ENCODE measurements at places on chromosomes 12 and 14.

DNA sequence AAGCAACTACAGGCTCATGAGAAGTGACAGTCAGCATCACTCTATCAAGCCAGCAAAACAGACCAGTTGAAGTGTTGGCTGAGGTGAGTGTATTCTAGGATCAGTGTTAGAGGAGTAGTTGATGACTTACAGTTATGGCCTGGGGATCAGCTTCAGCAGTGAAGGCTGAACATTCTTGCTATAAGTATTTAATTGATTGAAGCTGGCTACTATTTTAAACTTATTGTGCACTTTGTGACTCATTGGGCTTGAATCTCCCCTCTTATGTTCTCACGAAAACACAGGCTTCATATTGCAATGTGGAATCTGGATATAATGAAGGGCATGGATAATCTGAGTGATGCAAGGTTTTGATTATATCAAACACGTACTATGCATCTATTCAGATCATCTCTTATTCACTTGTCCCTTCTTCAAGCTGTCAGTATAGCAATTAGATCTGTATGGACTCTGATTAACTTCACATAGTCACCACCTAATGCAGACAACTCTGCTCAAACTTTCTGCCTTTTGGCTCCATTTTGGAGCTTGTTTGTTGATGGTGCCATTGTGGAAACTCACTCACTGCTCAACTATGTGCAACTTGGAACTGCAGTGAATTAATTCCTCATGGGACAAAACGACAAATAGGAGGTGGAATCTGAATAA is 309.2 kb downstream of the SLC16A7 start:
- DNase-seq, result no peak

DNA sequence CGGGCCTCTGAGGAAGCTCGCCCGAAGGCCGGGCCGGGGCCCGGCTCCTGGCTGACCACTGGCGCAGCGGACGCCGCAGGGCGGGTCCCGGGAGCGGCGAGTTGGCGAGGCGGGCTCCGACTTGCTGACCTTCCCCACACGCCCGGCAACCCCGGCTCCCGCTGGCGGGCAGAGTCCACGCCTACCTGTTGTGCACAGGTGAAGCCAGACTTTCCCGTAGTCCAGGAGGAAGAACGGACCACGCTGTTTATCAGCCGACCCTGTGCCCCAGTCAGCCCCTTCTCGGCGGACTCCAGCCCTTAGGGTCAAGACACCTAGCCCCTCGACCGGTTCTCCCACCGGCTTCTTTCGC is 407 bp downstream of the HEATR5A start:
- DNase-seq, result peak; percentile 50

- no peak for DNase-seq
Observed at GRCh38 chr14:88181072-88181471, 142.0 kb downstream of the KCNK10 start.

GRCh38 chr12:104485651-104486362 is 29.1 kb downstream of the CHST11 start:
- DNase-seq, result no peak

DNA sequence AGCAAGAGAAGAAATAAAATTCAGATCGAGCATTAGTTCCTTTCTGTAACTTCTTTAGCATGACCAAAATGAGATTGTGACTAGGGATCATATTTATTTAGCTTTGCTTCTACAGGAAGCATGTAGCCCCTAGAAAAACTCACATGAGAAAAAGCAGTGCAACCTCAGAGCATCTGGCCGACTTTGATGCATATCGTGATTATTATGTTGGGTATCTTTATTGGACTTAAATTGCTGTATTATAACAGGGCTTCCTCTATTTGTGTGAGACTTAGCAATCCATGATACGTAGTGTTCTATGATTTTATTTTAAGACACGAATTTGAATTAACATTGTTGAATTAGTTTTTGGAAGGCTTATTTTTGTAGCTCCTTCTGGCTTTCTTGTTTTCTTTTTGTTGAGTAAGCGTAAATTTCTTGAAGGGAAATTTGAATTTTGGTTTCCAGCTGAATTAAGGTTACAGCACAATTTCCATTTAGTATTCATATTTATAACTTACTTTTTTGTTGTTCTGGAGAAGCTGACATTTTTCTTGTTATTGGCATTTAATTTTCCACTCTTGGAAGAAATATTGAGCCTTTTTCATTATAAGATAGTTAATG is 33.9 kb downstream of the WASHC4 start:
- DNase-seq, result no peak

DNA sequence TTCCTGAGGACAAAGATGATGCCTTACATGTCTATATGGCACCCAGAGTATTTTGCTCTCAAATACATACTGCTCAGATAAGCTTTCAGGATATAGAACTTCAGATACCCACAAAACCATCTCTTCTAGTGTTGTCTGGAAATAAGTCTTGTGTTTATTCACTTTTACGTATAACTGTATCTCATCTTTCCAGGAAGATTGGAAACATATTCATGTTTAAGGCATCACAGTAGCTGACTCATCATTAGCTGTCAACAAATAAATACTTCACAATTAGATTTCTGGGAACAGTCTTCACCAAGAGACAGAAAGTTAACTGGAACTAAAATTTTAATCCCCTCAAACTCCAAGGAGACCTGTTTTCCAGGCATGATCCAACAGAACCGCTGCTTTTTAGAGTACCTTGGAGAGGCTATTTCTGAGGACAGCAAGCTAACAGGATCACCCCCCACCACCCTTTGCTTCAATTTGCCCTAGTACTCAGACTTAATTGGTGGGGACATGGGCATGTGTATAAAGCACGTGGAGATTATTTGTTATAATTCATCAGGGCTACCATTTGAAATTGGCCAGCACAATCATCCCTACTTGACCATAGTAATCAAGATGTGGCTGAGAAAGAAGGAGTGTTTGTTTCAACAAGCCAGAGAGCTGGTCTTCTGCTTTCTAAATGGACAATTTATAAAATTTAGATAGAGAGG is 129.3 kb upstream of the HIF1A start:
- DNase-seq, result no peak

DNA sequence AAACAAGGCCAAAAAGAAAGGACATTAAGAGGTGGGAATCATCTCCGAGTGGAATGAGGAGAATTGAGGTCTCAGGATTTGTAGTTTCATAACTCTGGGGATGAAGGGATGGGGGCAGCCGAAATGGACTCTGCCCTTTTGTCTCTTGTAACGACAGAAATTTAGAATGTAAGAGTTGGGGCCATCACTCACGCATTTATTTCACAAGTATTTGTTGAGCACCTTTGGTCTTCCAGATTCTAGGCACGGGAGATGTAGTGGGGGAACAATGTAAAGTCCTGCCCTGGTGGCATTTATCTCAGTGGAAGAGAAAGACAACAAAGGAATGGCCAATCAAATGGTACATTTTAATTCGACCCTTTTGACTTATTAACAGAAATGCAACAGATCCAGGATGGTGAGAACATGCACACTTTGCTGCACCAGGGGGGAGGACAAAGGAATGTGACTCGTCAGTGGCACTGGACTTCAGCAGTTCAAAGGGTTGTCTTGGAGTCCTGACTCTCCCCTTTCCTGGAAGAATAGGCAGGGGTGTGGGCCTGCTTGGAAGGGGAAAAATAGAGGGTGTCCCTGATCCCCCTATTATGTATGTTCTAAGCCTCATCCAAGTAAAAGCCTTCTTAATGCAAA is 102.0 kb downstream of the TMEM30B start:
- DNase-seq, result no peak

GRCh38 chr12:123085730-123086487 is 65.0 kb downstream of the PITPNM2 start:
- DNase-seq, result no peak

DNA sequence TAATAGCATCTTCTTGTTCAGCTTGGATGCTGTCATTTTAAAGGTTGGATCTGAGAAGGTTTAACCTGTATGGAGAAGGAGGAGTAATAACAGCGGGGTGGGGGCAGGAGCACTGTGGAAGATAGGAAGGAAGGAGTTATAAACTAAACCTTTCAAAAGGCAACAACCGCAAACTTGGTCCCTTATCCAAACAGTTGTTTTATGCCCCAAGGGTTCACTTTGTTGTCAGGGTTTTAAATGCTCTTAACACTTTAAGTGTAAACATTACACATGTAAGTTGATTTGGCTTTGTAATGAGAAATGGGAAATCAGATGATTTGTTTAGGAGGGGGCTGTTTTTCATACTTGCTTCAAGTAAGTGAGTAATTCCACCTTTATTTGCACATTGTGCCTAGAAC is 3.0 kb downstream of the NPAS3 start:
- no peak for DNase-seq

- no peak for DNase-seq
Observed at GRCh38 chr12:59149995-59150642, 229.8 kb upstream of the LRIG3 start.

DNA sequence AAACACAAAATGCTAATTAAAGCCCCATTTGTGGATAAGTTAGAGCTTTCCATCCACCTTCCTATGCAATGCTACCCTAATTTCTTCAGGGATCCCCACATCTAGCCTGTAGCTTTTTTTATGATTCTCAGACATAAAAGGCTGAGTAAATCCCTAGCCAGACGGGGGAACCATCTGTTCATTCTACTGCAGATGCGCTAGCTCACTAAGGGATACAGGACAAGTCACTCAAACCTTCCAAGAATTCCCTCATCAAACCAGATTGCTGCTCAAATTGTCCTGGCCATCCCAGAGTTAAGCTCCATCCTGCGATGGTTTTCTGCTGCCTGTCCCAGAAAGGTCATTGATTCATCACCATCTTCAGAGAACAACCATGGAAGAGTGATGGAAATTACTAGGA is 56.7 kb downstream of the MYRFL start:
- DNase-seq, result no peak

DNA sequence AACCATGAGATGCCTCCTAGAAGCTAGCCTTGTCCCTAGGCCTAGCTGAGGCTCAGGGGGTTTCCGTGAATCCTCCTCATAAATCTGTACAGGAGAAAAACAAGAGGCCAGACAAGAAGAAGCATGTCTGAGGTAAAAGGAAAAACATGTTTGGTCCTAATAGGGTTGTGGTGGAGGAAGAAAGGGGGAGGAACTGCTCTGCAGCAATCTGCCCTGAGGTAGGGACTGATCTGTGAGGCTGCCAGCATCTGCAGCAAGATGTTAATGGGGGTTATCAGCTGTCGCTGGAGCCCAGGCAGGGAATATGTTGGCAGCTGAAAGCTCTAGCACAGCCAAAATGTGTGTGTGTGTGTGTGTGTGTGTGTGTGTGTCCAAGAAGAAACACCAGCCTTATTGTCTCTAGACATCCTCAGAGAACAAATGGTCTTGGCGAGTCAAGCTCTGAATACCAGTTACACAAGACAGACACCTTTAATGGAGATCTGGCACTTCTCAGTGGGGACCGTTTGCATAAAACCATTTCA is 218.5 kb downstream of the NUAK1 start:
- DNase-seq, result no peak

GRCh38 chr14:52918486-52918885 is 32.4 kb downstream of the FERMT2 start:
- no peak for DNase-seq

DNA sequence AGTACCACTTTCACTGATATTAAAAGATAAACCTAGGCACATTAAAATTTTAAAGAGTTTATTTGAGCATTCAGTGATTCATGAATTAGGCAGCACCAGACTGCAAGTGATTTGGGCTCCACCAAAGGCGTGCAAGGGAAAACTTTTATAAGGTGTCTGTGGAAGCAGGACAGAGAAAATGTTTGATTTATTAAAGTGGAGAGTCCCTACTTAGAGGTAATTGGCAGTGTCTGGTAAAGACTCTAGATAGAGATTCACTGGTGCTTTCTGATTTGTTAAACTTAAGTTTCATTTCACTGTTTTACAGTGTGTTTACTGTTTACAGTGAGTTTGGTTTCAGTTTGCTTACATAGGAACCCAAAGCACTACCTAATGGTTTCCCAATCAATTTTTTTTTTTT is 72.8 kb downstream of the ANKS1B start:
- DNase-seq, result no peak

- DNase-seq, result no peak
Observed at GRCh38 chr14:81222691-81223090, 1.9 kb upstream of the GTF2A1 start.

DNA sequence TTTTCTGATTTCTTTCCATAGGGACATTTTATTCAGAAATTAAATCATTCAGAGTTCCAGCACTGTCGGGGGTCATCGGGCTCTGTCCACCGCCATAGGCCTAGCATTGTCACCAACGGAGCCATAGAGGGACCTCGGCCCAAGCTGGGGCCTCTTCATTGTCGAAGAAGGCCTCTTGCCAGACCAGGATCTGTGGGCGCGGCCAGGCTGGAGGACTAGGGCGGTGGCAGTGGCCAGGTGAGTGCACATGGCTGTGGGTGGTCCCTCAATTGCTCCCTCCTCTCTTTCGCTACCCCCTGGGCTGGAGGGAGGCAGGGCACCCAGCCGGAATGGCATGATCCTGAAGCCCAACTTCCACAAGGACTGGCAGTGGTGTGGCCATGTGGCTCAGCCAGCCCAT is 10.6 kb upstream of the SPSB2 start:
- no peak for DNase-seq

GRCh38 chr14:69675245-69675583 is 63.8 kb downstream of the SUSD6 start:
- no peak for DNase-seq

- no peak for DNase-seq
Observed at GRCh38 chr12:45204757-45205156, 11.1 kb upstream of the ANO6 start.

- no peak for DNase-seq
Observed at GRCh38 chr14:102209224-102209966, 69.7 kb downstream of the WDR20 start.

DNA sequence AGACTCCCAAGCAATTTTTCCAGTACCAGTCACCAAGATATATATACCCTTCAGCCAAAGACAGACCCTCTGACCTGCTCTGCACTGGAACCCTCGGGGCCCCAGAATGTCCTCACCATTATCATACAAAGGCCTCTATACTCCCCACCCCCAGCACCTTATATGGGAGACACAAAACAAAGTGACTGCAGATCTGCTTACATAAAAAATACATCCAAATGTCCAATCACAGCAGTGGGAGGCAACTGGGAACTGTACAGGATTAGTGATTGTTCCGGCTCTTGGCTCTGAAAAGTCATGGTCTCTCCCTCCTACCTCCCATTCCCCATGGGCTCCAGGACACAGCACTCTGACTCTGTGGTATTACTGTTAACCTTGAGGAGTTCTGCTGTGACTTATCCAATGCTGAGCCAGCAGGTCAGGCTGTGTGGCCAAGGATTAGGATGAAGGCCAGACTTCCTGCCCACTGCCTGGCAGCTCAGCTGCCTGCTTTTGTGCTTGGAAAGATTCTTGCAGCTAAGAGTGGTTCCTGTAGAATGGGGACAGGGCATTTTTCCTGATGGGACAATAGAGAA is 13.7 kb downstream of the OXA1L start:
- no peak for DNase-seq

GRCh38 chr12:12384571-12385340 is 27.9 kb downstream of the BORCS5 start:
- no peak for DNase-seq
